Urothelium cell line (cell line): ENCODE measurements at places on chromosomes 6 and 20.

DNA sequence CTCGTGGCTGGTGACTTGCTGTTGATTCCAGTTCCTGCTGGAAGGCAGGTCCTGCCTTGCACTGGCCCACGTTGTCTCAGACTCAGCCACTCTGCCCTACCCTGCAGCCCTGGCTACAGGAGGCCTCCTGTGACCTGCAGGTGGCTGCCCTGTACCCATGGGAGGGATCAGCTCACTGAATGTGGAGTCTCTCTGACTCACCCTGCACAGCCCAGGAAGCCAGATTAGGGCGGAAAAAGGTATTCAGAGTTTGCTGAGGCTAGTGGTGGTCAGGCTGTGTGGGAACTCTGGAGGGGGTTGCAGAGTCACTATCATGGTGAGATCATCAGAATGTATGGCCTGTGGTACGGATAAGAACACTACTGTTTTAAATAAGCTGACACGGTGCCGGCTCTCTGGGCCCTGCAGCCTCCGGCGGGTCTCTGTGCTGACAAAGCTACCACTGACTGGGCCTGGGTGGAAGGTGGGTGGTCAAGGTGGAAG lies 24.7 kb upstream of the PYGB start:
- DNase-seq = peak; percentile 94

GRCh38 chr6:39393075-39393474 lies 70.6 kb upstream of the KCNK16 start:
- DNase-seq = no peak

GRCh38 chr6:157034436-157035230 lies 257.5 kb downstream of the ARID1B start:
- DNase-seq = peak; percentile 25

GRCh38 chr20:11117808-11118528 lies 444.2 kb upstream of the JAG1 start:
- peak; percentile 63 for DNase-seq

- no peak for DNase-seq
Observed at GRCh38 chr20:62575976-62576722, 66.2 kb upstream of the SLCO4A1 start.
